MM.1S (cell line): ENCODE measurements at places on chromosomes 5 and 9.

GRCh38 chr5:29218138-29218537 lies 1975.3 kb upstream of the CDH6 start:
- DNase-seq, result no peak

GRCh38 chr5:138849439-138849838 lies 25.7 kb downstream of the LRRTM2 start:
- no peak for DNase-seq

GRCh38 chr9:127979333-127980059 lies 1.3 kb downstream of the EEIG1 start:
- DNase-seq, result peak; percentile 79

DNA sequence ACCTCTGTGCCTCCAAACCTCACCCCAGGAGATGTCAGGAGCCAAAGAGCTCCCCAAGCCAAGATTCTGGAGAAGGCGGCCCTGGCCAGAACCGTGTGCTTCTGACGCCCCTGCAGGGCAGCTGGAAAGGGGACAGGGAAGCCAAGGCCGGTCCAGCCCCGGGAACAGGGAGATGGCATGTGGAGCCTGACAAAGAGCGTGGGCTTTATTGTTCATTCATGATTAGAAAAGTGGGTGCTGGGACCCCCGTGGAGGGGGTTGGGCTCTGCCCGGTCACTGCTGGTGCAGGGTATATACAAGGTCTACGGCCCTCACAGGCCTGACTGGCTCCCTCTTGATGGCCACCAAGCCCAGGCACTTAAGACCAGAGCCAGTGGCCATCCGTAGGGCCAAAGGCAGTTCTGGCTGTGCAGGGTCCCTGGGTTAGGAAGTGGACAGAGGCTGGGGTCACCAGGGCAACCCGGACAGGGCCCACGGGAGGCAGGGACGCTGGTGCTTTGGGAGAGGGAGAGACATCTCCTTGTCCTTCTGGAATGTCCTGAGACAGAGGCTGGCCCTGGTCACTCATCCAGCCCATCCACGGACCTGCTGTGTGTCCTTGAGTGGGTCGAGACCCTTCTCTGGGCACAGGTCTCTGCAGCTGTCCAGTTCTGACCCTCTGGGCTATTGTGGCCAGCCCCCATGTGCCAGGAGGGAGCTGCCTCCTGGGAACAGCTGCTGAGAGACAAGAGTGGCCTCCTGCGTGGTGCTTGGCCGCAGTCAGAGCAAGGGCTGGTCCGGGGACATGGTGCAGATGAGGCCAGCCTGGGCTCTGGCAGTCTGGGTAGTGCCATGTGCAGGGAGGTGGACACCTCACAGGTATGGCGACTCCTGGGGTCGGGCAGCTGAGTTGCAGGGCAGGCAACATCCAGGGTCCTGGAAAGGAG lies 12.5 kb downstream of the NINJ1 start:
- DNase-seq, result no peak

- DNase-seq, result no peak
Observed at GRCh38 chr5:134491841-134492442, 33.5 kb upstream of the JADE2 start.

DNA sequence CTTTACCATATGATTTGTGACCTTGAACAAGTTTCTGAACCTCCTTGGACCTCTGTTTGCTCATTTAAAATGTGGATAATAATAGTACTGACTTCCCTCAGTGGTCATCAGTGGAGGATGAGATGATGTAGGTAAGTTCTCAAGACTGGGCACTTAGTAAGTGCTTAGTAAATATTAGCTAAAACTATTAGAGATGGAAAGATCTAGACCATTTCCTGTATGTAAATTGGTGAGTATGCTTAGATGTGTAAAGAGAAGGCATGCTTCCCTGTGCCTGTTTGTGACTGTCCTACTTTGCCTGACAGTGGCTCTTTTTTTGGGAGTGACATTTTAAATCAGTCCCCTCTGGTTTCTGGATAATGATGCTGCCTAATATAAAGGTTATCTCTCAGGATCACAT lies 288.1 kb downstream of the GABRB2 start:
- DNase-seq, result no peak

DNA sequence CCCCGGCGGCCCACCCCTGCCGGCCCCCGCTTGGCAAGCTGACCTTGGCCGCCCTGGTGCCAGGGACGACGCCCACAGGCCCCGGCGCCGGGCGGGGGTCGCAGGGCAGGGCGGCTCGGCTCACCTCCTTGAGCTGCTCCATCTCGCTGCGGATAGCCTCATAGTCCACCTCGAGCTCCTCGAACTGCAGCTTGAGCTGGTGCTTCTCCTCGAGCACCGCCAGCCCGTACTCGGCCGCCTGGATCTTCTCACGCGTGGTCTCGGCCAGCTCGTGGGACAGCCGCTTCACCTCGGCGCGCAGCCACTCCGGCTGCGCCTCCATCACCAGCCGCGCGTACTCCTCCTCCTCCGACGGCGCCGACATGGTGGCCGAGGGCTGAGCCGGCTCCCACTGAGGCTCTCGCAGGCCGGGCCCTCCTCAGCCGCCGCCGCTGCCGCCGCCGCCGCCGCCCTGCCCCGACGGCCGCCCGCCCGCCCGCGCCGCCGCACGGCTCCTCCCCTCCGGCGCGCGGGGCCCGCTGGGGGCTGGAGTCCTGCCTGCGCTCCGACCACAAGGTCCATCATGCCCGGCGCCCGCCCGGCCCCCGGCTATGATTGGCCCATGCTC lies at the start of gene BICD2:
TSS of gene BICD2 (minus strand) at position 453 of the 607 bp plus-strand sequence. CDS start at position 364, 89 bp downstream.
- no peak for DNase-seq
